ENCODE measurements at places on chromosomes 11 and 22.

DNA sequence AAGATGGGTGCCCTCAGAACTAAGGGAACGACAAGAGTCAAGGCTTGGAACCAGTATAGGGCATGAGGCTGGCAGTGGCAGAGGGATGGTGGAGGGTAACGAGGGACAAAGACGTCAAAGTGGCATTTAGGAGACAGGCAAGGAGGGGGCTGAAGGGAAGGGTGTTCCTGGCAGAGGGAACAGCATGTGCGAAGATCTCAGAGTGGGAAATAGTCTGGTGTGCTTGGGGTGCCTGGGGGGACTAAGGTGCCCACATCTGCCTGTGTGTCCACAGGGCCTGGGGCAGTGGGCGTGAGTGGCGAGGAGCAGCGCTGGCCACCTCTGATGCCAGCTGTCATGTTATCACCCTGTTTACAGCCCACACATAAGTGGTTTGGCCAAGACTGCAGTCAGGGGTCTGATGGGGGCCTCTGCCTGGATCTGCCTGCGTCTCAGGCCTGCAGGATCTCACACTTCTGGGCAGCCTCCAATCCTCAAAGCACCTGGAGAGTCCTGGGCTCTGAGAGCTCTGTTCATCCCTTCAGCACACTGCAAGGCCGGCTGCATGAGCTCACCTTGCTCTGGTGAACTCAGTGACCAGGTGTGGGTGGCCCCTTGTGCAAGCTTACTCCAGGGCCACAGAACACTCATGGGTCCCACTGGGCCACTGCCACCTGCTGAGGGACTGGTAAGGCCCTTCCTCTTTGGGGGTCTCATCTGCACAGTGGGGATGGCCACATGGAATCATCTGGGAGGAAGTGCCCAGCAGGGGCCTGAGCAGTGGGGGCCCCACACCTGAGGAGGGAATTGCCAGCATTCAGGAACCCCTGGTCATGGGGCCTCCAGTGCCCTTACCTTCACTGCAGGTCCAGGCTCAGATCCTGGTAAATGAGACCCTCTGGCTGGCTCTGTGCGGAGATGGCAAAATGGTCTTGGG is 89.7 kb upstream of the SHISAL1 start:
- no peak for DNase-seq

DNA sequence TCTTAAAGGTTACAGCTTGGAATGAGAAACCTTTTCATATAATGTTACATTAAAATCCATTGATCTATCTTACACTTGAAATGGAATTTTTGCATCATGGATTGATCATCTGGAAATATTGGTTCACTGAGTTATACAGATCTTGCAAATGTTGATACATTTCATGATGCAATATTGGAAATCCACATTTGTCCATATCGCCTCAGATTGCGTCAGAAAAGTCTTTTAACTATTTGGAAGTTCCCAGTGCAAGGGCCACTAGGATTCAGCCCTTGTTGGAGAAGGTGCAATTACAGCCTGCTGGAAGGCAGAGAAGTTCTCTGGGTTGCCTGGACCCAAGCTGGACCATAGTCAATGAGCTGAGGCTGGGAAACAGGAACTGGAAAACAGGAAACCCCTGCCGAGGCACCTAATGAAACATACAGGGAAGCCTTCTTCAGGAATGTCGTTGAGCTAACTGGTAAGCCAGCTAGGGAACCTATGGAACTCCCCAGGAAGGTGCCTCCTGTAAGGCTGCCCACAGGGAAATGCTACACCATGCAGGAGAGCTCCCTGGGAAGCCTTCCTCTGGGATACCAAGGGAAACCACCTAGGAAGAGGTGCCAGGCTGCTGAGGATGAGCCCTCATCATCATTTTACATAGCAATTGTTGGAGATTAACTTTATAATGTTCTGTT is 600.4 kb upstream of the CADM1 start:
- no peak for DNase-seq

DNA sequence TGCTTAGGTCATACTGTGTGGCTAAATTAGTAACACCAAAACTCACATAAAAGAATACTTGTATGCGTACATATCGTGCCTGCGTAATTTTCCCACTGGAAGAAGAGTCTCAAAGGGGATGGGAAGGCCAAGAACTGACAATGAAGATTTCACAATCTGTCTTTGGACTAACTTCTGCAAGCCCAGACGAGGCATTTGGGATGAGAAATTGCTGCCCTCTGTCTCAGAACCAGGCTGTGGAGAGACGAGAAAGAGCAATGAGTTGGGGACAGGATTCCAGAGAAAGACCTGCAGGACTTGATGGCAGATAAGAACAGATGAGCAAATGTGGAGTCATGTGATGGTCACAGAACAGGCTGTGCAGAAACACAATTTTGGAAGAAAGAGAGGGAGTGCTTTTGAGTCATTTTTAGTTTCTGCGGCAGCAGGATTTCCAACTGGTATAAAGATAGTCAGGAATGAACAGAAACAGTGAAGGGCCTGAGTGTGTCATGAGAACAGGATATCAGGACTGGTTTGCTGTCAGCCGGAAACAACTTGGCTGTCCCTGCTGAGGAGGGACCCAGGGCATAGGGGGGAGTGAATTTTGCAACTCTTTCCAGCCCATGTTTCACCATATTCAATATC is 82.7 kb upstream of the CTSC start:
- no peak for DNase-seq

GRCh38 chr11:95435628-95436353 is 204.8 kb upstream of the SESN3 start:
- DNase-seq: no peak

- no peak for DNase-seq
Measured at GRCh38 chr11:2468363-2469235, 23.8 kb downstream of the KCNQ1 start.

GRCh38 chr11:2933375-2934020 is 4.3 kb upstream of the PHLDA2 start:
- no peak for DNase-seq
